T-helper 2 cell (primary cell): ENCODE measurements at places on chromosomes 7 and 10.

DNA sequence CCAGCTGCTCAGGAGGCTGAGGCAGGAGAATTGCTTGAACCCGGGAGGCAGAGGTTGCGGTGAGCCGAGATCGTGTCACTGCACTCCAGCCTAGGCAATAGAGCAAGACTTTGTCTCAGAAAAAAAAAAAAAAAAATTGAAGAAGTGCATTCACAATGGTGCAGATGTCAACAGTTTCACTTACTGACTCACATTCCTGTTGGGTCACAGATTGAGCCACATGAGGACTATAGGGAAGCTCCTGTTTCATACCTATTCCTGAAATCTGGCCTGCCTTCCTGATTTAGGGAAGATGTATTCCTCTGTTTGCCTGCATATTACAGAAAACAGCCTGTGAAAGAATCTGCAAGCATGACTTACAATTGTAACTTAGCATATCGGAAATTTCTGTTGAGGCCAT, 78.2 kb downstream of the AKR1C4 start:
- no peak for DNase-seq

- no peak for DNase-seq
Observed at GRCh38 chr10:34151931-34152330, 663.2 kb downstream of the PARD3 start.

- no peak for DNase-seq
Observed at GRCh38 chr10:106582291-106582690, 582.2 kb downstream of the SORCS1 start.

DNA sequence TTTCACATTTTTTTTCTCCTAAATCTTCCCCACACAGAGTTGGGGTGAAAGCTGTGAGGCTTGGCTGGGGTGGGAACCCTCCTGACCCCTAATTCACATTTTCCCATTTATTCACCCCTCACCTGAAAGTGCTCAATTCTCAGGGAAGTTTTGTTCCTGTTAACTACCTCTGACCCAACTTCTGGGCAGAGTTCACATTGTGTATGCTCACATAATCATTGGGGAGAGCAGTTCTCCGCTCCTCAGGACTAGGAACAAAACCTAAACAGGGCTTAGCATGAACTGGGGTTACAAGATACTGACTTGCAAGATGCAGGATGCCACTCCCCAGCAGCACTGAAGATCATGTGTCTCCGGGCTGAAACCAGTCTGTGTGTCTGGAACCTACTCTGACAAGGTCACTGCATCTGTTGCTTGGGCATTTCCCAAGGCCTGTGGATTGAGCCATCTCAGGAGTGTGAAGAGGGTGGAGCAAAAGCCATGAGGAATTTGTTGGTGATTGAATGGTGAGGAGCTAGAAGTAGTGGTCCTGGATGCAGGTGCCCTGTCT, 258.1 kb upstream of the IGFBP3 start:
- DNase-seq = no peak

- DNase-seq = no peak
Observed at GRCh38 chr7:148156233-148156632, 434.3 kb upstream of the C7orf33 start.

GRCh38 chr10:12067336-12067735, 1.4 kb upstream of the DHTKD1 start:
- DNase-seq = no peak

DNA sequence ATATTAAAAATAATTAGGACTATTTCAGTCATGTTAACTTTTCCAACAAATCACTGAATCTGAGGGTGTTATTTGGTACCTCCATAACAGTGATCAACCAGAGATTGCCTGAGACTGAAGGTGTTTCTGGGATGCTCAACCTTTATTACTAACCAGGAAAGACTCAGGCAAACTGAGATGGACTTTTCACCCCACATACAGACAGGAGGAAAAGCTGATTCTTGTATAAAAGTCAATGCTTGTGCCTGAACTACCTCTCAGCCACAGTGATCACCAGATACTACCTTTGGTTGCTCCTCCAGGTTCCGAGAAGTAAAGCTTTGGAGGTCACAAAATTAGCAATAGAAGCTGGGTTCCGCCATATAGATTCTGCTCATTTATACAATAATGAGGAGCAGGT, 1.9 kb downstream of the AKR1C3 start:
- no peak for DNase-seq

DNA sequence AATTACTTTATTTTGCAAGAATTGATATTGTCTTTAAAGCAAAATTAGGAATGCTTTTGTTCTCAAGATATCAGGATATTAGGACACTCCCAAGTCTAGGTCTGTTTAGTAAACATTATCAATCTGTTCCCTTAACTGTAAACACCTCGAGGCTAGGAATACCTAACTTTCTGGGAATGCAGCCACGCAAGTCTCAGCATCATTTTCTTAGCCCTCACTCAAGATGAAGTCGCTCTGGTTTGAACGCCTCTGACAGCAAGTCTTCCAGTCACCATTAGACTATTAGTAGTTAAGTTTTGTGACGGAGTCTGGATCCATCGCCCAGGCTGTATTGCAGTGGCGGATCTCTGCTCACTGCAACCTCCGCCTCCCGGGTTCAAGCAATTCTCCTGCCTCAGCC, 128.0 kb upstream of the MYO3A start:
- DNase-seq = no peak

- DNase-seq = no peak
Observed at GRCh38 chr7:37987732-37988131, 67.3 kb downstream of the EPDR1 start.

DNA sequence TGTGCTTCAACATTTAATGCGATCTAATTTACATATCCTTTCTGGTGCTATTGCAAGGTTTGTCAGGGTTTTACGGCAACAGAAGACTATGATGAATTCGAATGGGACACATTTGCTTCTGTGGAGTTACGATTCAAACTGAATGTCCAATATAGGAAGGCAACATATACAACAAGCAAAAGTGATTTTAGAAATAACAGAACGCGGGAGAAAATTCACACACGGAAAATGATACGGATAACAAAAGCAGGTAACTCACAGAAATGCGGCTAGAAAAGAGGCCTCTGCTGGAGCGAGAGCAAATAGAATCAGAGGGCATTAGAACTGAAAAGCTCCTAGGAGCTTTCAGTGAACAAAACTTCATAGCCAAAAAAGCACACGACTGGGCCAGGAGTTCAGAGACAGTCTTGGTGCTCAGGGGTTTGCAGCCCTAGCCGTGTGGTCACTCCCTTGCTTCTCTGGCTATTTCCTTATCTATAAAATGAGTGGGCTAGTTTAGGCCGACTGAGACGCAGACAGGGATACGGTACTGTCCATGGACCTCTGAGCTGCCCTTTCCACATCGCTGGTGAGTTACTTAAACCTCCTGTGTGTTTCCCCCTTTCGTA, 557 bp upstream of the TAX1BP1 start:
- no peak for DNase-seq

- DNase-seq = no peak
Observed at GRCh38 chr7:150800581-150801241, at the start of gene TMEM176A. TMEM176A (plus strand) TSS chr7:150800769; CDS start chr7:150801551, 782 bp downstream.

DNA sequence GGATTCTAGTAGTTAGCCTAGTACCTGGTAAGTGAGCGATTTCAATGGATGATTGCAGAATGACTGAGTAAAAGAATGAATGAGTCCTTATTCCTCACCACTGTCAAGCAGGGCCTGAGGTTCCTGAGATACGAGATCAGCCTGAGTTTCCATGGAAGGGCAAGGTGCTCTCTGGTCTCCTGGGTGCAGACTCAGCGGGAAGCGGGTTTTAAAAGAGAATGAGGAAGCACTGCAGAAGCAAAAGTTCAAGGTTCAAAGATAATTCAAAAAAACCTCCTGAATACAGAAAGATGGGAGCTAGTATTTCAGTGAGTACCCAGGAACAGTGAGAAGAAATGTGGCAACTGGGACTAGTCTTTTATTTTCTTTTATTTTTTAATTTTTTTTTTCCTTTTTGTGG, 4.3 kb downstream of the ZNF3 start:
- no peak for DNase-seq

- no peak for DNase-seq
Observed at GRCh38 chr7:43952028-43952427, 25.8 kb downstream of the UBE2D4 start.

- no peak for DNase-seq
Observed at GRCh38 chr7:21868576-21868850, 77.2 kb downstream of the CDCA7L start.

- no peak for DNase-seq
Observed at GRCh38 chr7:135466442-135467206, 43.3 kb downstream of the CNOT4 start.

- DNase-seq = no peak
Observed at GRCh38 chr10:98270073-98270740, 2.2 kb upstream of the LOXL4 start.
